ENCODE measurements at places on chromosomes 13 and 19.

- DNase-seq, result peak; percentile 89
Measured at GRCh38 chr19:56838024-56838908, 2.3 kb downstream of the PEG3 start.

GRCh38 chr19:40597329-40597838 is 3.8 kb upstream of the LTBP4 start:
- DNase-seq, result no peak

DNA sequence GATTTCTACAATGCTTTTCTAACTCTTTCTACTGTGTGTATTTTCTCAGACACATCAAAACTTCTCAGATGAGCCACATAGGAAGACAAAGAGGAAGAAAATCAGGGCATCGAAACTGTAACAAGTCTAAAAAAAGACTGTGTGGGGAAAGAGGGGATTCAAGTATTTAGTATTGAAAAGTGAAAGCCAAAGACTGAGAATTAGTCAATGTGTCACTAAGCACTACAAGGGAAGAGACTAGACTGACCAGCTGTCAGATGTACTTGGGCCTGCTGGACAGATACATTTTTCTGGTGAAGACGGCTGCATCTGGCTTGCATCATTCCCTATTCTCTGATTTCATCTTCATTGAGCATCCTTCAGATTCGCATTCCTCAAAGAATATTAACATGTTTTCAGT is 25.4 kb downstream of the COMMD6 start:
- DNase-seq, result no peak

DNA sequence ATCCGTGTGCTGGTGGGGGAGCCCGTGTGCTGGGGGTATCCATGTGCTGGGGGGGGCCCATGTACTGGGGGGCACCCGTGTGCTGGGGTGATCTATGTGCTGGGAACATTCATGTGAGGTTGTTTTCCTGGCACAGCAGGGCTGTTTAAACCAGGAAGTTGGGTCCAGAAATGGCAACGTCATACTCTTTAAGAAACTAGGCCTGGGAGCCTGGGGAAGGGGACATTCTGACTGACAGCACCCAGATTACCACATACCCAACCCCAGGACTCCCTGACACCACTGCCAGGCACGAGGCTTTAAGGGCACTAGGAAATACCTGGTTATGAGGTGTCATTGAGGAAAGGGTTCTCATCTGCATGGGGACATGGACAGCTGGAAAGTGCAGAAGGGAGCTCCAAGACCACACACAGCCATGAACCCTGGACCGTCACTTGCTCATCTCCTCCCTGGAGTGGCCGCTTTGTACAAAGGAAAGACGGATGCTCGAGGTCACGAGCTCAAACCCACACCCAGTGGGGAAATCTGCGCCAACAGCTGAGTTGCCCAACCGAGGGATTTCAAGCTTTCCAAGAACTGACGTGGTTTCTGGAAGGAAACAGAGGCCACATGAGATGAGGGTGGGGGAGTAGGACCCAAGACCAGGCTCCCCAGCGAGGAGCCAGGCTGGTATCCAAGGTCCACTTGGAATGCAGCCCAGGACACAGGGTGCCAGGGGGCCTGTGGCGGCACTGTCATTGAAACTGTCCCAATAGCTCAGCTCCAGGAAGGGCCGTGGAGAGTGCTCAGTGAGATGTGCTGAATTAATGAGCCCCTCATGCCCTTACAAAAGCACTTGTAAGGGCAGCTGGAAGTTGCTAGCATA is 40.9 kb downstream of the RAB20 start:
- DNase-seq, result peak; percentile 97

GRCh38 chr13:37457612-37458011 is 141.0 kb downstream of the POSTN start:
- no peak for DNase-seq

GRCh38 chr13:109647053-109647452 is 139.3 kb downstream of the IRS2 start:
- no peak for DNase-seq

DNA sequence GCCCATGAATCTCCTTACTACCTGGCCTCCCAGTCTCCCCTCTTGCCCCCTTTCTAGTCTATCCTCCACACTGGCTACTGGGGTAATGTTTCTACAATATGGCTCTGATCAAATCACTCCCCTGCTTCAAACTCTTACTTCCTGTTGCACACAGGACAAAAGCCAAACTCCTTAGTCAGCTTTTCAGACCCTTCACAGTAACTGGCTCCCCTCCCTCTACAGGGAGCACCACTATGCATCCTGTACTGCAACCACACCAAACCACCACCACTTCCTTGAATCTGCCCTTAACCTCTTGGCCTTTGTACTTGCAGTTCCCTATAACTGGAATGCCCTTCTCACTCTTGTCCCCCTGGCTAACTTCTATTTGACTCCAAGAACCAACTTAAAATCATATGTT is 32.2 kb downstream of the DEDD2 start:
- DNase-seq, result no peak

- no peak for DNase-seq
Measured at GRCh38 chr13:27171244-27171826, at the start of gene USP12. USP12 (minus strand) TSS chr13:27171811; CDS start chr13:27171639, 172 bp downstream.

DNA sequence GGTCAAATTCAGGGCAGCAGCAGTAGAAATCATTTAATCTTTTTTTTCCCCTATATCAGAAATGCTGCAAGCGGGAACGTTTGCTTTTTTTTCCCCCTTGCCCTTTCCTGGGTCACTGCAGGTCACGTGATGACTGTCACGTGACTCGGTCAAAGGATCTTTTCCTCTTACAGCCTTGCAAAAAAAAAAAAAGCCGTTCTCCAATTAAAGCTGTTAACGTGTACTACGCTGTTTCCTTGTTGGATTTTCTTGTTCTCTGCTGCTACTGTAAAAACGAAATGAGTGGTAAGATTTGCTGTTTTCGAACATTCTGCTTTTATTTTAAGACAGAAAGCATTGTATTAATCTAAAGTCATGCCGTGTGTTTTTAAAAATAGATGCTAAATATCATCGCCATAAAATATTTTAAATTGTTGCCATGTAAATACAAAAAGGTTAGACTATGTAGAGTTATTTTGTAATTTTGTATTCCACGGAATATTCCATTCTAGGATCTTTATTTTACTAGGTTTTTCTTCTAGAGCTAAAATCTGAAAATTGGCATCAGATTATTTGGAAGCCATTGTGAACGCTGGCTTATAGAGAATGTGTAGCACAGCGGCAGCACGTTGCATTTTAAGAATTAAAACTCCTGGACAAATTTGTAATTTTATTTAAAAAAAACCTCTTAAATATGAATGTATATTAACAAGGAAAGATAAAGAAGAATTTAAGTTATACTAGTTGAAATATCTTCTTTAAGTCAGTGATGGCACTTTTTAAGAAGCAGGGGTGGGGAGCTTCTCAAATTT is 109.8 kb upstream of the MLNR start:
- DNase-seq, result peak; percentile 82

DNA sequence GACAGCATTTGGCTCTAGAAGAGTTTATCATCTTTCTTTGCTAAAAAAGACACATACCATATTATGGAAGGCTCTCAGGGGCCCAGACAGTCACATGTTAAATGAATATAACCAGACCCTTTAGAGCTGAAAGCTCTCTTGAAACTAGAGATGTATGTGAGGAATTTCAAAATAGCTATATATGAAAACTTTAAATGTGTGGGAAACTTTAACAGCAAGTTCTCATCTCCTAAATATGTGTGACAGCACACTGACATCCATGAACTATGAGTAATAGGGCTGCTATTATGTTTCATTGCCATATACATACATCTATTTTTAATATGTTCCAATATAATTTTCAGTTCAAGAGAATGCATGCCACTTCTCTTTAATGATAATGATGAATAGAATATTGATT is 509.5 kb downstream of the GPC6 start:
- DNase-seq, result no peak

GRCh38 chr19:45045671-45046353 is 7.0 kb downstream of the CLASRP start:
- DNase-seq, result no peak

DNA sequence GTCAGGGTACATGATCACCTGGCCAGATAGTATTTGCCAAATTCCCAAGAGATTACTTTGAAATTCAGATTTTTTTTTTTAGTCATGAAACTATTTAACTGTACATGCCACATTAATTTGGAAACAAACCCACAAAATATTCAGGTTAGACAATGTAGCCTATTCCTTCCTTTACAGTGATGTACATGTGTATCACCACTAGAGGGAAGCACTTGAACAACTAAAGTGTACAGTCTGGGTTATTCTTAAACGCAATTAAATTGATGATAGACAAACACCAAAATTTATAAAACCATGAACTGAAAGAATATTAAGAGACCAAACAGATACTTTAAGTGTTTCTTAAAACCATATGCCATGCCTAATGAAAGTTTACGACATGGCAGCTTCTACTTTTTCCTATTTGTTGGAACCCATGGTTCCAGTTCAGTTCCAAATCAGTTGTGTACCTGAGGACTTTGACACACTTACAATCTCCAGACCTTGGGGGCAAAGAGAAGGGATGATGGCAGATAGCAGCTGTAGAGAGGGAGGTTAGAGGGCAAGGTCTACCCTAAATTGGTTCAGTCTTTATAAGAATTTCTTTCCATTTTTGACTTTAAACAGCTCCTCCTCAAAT is 52.8 kb downstream of the TNFSF13B start:
- DNase-seq, result no peak

- DNase-seq, result no peak
Measured at GRCh38 chr13:50098693-50099092, 83.4 kb downstream of the KCNRG start.

DNA sequence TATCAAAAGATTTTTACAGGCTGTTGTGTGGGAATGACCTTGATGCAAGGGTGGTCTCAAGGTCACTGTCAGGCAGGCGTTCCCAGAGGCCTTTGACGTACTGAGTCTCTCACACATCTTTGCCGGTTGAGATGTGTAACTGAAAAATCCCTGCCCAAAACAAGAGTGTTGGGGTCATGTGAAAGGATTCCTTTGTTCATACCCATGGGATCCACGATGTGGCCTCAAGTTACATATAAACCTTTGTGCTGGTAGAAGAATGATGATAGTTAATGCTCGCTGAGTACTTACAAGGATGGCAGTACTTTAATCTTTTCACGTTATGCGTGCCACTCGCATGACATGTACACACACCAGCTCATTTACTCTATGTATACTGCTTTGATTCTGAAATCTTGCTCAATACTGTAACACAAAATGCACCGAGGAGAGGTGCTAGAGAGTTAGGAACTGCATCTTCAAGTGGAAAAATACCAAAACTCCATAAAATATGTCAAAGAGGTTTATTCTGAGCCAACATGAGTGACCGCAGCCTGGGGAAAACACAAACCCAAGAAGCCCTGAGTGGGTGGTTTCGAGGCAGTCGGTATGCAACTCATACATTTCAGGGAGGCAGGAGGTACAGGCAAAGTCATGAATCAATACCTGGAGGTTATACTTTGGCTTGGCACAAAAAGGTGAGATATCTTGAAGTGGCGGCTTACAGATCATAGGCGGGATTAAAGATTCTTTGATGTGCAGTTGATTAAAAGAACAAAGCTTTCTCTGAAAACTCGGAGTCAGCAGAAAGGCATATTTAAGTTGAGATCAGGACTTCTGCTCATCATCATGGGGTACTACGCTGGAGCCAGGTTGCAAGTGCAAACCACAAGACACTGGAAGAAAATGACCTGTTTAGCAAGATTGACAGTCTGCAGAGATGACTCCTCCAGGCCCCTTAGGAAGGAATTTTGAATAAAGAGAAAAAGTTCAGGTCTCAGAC is 87.4 kb upstream of the ARHGEF7 start:
- DNase-seq, result no peak

DNA sequence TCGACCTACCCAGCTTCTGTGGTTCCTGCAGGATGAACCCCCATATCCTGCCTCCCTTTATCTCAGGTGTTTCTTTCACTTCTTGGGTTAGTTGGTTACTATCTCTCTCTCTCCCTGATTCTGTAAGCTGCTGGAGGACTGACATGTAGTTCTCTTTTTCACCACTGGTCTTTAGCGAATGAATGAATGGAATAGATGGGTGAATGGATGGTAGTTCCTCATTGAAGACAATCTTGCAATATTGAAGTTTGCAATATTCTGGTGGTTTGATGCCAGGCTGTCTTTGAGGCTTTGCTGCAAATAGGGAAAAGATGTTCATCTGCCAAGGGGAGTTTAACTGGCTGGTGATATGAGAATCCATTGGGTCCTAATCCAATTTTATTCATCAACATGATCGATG is 120.2 kb downstream of the UBL3 start:
- DNase-seq, result no peak

GRCh38 chr19:13215572-13216380 is 65.6 kb downstream of the IER2 start:
- no peak for DNase-seq

GRCh38 chr13:20363603-20364002 is 131.5 kb upstream of the GJB6 start:
- DNase-seq, result no peak

DNA sequence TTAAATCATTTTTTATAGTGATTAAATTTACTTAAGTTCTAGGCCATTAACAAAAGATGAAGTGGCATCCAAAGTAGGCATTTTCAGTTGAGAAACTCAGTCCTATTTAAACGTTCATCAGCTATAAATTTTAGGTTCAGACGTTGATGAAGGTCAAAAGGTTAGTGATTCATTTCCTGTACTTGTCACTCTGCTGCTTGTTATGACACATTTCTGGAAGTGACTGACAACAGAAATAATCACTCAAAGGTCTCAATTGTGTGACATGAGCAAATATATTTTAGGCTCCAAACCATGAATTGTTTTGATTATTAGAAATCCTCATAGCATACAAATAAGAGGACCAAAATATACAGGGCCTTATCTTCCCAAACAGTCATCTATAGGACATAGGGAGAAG is 10.3 kb upstream of the EDNRB start:
- no peak for DNase-seq

DNA sequence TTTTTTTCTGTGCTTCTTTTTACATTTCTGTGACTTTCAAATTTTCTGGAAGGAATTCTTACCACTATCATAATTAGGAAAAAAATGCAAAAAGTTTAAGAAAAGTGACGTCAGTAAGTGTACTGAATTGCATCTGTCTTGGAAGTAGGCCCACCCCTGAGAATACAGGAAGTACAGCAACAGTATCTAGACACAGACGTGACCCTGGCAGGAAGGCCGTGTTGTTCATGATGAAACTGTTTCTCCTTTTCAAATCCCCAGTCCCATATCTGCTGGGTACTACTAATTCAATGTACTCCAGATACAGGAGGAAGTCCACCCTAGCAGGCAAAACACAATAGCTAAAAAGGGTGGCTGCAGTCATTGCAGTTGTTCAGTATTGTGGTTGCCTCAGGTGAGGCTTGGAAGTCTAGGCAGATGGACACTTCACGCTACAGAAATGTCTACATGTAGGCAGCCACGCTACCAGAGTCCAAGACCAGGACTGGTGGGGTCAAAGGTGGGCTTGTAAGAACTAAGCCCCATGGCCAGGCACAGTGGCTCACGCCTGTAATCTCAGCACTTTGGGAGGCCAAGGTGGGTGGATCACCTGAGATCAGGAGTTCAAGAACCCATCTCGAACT is 49.6 kb upstream of the MED4 start:
- DNase-seq, result peak; percentile 57

- DNase-seq, result no peak
Measured at GRCh38 chr13:85266331-85266730, 532.9 kb downstream of the SLITRK6 start.

GRCh38 chr13:92894447-92894846 is 332.2 kb upstream of the GPC6 start:
- DNase-seq, result no peak

- DNase-seq, result no peak
Measured at GRCh38 chr19:49830766-49831165, 12.7 kb downstream of the MED25 start.

Measured in tibial artery (tissue), 4 donors.